ENCODE measurements at places on chromosomes 1 and 21. TPM values are rescaled to one million over a fixed set of nuclear protein-coding genes. Genes with fewer than 3 reads are reported as not detected.

LCE2B gene
- total RNA-seq: not detected

MTF2 gene
- total RNA-seq: 32.9 TPM

PTGER3 gene
- total RNA-seq: 41.1 TPM

CHODL gene
- 0.72 TPM for total RNA-seq

- DNase-seq: no peak
Measured at GRCh38 chr1:20266642-20267041, 24.0 kb upstream of the VWA5B1 start.

DNA sequence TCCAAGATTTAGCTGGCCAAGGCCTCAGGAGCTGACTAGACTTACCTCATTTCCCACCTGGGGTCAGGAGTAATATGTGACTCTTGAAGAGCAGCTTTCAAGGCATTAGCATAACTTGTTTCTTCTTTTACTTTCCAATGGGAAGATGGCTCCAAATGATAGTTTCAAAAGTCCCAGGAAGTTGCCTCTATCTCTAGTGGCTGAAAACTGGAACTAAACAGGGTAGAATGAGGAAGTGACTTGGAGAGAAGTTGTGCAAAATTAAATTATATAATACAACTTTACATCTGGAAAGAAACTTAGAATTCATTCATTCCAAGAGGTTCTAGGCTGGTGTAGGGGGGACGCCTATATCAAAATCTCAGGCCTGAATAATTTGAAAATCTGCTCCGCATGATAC is 250.1 kb upstream of the FMN2 start:
- DNase-seq: no peak

DNA sequence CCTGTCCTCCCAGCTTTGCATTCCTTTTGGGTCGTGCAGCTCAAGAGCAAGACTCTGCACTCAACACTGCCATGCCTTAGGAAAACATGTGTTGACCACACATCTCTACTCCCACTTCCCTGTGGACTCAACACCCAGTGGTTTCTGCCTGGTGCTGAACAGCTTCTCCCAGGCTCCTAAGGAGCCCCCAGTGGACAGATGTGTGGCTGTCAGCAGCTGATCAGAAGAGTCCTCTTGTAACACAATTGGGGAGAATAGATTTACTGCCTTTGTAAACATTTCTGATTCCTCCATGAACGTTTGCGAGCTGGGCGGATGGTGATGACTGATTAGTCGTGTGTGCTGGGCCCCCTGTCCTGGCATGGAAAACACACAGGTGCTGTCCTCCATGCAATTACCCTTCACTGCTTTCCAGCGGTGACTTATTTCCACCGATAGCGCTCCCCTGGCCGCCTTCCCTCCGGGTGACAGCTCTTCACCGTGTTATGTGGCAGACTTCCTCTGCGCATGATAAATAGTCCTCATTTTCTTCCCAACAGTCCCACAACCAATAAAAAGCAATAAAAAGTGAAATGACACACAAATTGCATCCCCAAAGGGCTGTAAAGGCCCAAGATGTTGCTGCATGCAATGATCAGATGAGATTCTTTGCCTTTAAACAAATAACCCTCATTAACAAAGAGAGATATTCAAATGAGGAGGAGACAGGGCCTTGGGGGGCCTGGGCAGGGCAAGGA is 249.4 kb upstream of the AJAP1 start:
- DNase-seq: no peak
